ENCODE measurements at places on chromosomes 5 and 9.

- no peak for DNase-seq
These were observed 320.0 kb downstream of the ENC1 start for GRCh38 chr5:74320526-74320925.

DNA sequence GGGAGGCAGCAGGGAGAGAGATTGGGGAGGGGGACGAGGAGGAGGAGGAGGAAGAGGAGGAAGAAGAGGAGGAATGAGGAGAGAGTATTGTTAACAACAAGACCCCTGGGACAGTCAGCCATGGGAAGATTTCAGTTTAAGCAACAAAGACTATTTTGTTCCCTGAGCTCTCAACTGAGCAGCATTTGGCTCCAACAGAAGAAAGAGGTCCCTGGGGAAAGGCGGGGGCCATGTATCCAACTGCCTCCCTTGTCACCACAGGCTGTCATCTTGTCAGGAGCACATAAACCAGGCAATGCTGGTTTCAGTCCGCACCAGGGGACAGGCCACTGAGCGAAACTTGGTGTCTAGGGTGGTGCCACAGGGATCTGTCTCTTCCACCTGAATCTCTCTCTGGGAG is 316.1 kb downstream of the TLE1 start:
- no peak for DNase-seq

DNA sequence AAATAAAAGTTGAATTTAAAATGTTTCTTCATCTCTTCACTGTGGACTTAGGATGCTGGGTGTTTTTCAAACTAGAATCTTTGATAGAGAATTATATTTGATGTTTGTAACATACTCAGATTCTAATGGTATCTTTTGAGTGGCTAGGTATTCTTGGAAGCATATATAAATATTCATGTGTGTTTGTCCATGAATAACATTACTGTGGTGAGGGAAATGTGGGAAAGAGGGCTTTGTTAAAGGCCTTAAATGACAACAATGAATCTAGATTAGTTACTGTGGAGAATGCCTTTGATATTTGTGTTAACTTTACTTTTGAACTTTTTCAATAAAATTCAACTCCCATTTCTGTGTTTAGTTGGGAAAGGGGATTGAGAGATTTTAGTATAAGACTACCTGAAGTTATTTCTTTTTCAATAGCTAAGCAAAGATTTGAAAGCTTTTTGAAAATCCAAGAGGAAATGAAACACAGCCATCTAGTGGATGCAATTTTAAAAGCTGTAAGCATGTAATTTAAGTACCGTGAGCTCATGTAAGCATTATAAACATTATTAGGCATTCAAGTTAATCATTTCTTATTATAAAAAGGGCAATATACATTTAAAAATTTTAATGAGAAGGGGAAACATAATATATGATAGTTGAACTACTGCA is 69.6 kb downstream of the CCDC171 start:
- DNase-seq = no peak

GRCh38 chr5:42397267-42397666 is 26.0 kb upstream of the GHR start:
- DNase-seq = no peak

DNA sequence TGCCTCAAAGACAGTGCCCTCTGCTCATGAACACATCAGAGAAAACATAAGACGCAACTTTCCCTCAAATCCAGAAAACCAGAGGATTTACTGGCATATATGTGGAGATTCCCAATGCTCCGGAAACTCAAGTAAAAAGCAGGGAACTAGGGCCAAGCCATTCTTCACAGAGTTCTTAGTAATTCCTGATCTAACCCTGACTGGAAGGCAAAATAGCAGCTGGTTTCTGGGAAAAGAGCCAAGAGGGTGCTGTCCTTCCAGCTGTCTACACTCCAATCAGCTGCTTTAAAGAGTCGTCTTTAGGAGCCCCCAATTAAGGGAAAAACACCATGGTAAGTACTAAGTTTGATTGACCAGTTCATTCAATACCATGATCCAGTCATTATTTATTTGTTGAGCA is 49.6 kb downstream of the GNA14 start:
- DNase-seq = peak; percentile 71

- no peak for DNase-seq
These were observed 32.3 kb downstream of the ATP6V0E1 start for GRCh38 chr5:173015598-173016455.
